Activated CD8-positive, alpha-beta T cell treated with anti-CD3 and anti-CD28 coated beads for 36 hours (primary cell): ENCODE measurements at places on chromosomes 11 and 22.
A peak's percentile ranks its signal among the peaks of the same experiment; 100 is the strongest.

DNA sequence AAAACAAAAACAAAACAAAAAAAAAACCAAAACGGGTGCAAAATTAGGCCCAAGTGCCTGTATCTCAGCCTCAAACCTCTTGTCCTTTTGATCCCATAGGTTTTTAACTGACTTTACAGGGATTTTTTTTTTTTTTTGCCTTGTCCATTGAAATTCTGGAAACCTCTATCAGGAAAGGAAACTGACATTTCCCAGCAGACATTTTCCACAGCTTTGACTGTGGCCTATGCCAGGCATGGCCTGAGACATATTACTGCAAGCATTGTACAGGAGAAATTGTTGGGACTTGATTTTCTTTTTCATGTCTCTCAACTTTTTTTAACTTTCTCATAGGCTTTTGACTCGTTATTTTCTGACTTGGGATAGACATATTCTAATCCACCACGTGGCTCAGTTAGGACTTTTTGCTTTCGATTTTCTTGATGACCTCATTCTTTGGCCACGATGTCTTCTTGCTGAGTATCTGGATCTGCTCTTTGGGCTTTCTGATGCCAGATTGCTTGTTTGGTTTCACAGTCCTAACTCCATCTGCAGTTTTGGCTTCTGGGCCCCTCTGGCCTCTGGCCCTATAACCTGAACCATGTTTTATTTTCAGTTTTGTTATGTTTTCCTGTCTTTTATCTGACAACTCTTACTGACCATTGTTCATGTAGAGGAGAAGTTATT is 336.1 kb upstream of the C11orf87 start:
- no peak for DNase-seq

GRCh38 chr22:21587803-21588611 is 20.5 kb downstream of the UBE2L3 start:
- DNase-seq: peak; percentile 73

DNA sequence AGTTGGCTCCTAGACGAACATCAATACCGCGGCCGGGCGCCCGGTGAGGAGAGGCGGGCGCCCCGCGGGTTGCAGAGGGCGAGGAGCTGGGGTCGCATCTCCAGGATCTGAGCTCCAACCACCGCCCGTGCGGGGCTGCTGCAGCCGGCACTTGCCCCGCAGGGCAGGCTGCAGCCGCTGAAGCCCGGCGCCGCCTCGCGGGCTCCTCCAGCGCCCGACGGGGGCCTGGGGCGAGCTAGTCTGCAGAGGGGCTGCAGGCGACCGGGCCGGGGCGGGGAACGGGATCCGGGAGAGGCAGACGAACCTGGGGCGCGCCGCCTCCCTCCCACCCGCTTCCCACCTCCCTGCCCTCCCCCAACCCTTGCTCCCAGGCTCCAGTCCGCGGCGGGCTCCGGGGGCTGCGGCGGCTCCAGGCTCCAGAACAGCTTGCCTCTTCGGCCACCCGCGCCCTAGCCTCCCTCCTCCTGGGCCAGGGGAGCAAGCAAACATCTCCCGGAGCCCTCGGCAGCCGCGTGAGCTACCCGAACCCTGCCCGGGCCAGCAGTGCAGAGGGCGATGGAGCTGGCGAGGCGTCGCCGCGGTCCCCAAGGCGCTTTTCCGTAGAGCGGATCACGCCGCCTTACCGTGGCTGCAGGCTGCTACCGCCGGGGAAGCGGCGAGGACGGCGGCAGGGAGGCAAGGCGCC is 802 bp downstream of the TENM4 start:
- DNase-seq: peak; percentile 4

GRCh38 chr11:114019046-114019445 is 40.5 kb upstream of the ZBTB16 start:
- no peak for DNase-seq

- DNase-seq: no peak
Measured at GRCh38 chr11:112300094-112300786, 39.6 kb upstream of the PLET1 start.
